Camera-type eye (tissue), 1 donor: ENCODE measurements at places on chromosomes 1 and 21. TPM values are rescaled to one million over a fixed set of nuclear protein-coding genes. Genes with fewer than 3 reads are reported as not detected.

The LCE2C gene
- not detected for total RNA-seq

The PAQR7 gene
- 5.6 TPM for total RNA-seq

The RNF2 gene
- 50.1 TPM for total RNA-seq

The PRRX1 gene
- 100 TPM for total RNA-seq

The VWA1 gene
- 19.8 TPM for total RNA-seq

The PCSK9 gene
- 1.1 TPM for total RNA-seq

The KCNQ4 gene
- 7.2 TPM for total RNA-seq
